ENCODE measurements at places on chromosomes 16 and 17. TPM values are rescaled to one million over a fixed set of nuclear protein-coding genes. Genes with fewer than 3 reads are reported as not detected.

DNA sequence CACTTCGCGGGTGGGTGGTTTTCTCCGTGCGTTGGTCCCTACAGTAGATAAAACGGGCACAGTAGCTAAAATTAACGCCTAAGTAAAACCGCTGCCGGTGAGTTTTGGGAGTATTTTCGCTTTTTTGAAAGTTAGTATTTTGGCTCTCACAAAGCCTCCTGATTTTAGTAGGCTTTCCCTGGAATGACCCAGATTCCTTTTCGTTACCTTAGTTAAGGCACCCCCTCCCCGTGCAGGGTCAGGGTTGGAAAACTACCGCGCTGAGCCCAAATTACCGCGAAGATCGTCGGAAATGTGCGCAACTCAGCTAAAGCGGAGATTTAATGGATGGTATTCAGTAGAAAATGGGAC, 28.3 kb upstream of the ST6GALNAC1 start:
- no peak for DNase-seq

DNA sequence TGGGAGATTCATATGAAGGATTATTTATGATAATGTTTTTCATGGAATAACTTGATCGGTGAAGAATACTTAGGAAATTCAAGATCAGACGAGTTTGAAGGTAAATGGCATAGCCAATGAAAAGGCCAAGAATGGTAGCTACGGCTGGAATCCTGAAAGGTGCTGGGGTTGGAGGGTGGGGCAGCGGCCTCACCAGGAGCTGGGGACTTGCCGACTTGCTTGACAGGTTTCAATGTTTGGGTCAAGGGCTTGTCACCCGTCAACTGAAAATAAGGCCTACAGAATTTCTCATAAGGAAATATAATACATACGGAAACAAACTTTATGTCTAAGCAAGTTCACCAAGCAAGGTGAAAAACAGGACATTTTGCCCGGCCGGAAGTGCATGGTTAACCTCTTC, 9.9 kb downstream of the CRYM start:
- DNase-seq, result no peak

DNA sequence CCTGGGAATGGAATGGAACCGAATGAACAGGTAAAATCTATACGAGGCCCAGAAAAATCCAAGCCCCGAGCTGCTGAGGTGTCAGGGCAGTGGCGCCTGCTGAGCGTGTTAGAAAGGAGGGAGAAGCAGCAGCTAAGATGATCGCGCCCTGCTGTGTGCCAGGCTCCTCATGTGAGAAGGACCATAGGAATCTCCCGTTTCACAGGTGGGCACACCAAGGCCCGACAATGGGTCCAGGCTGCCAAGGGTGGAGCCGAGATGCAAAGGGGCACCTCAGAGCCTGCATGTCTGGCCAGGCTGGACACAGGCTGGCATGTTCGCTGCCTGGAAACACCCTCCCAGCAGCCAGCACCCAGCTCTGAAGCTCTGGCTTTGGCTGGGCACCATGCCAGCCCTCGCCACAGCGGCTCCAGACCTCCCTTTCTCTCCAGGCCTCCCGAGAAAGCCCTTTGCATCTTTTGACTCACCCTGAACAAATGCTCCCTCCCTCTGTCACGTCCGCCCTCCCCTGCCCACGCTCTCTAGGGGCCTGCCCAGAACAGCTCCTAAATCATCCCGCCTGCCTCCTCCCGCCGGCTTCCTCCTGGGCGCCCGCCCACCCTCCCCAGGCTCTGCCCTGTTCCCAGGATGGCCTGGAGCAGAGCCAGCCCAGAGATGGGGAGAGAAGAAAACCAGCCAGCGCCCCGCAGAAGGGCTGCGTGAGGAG, 217.8 kb upstream of the GSE1 start:
- no peak for DNase-seq

Gene C16orf96
- 0.27 TPM for total RNA-seq

Gene FBXW10
- not detected for total RNA-seq

Gene SCNN1B
- total RNA-seq, result 0.52 TPM

Data from OCI-LY7 (cell line).